ENCODE measurements at places on chromosomes 12 and 14.

DNA sequence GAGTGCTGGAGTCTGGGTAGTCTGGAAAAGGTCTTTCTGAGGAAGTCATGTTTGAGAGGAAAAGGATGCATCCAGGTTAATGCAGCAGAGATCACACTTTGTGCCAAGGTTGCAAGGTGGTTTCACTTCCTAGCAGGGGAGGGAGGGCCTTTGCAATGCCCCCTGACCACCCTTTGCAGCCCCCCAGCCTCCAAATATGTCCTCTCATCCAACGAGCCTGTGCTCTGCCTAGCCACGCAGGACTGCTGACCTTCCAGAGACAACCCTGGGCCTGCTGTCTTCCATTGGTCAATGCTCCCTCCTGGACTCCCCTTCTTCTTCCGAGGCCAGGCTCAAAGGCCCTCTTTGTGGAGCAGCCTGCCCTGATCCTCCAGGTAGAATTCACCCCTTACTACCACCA lies 47.3 kb upstream of the TUNAR start:
- DNase-seq, result no peak

DNA sequence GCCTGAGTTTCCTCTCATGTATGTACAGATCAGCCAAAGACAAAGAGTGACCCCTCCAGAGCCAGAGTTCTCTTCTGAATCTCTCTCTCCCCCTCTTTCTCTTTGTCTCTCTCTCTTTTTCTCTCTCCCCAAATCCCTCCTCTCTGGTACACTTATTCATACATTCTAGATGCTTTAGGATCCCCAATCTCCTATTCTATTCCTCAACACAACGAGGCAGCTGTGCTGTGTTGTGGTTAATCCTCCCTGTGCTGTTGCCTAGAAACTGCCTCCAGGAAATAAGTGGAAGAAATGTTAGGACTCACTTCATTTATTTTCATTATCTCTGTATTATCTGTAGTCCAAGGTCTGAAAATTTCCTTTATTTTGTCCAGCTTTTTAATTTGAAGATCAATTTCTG lies 350.5 kb upstream of the OR4E1 start:
- DNase-seq, result no peak

GRCh38 chr14:67704484-67705089 lies 2.9 kb downstream of the RDH12 start:
- DNase-seq, result peak; percentile 86

- peak; percentile 35 for DNase-seq
These were observed 70.0 kb upstream of the VPS33A start for GRCh38 chr12:122336015-122336946.
